ENCODE measurements at places on chromosomes 2 and 18. TPM values are rescaled to one million over a fixed set of nuclear protein-coding genes. Genes with fewer than 3 reads are reported as not detected.

The EHD3 gene
- total RNA-seq = 9.8 TPM

The SMYD1 gene
- not detected for total RNA-seq

The BUB1 gene
- 115 TPM for total RNA-seq

The NYAP2 gene
- not detected for total RNA-seq

The TANC1 gene
- 8.5 TPM for total RNA-seq

The HNMT gene
- 2.8 TPM for total RNA-seq

The LOXHD1 gene
- 0.35 TPM for total RNA-seq
